Astrocyte (in vitro differentiated cells and primary cell): ENCODE measurements at places on chromosomes 4 and X.

DNA sequence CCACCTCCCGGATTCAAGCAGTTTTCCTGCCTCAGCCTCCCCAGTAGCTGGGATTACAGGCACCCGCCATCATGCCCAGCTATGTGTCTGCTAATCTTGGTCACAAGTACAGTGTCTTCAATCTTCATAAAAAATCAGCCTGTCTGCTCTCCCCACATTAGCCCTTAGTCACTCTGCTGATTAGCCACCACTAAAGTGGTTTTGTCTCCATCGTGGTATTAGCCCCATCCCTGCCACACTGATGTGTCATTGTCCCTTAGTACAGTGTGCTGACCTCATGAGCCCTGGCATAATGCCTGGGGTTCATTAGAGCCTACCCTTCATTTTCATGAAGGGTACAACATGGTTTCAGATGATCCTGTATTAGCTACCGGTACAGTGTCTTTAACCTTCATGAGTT lies 49.9 kb downstream of the ZNF157 start:
- no peak for DNase-seq

GRCh38 chrX:133697656-133698055 lies 282.4 kb upstream of the GPC4 start:
- no peak for DNase-seq

DNA sequence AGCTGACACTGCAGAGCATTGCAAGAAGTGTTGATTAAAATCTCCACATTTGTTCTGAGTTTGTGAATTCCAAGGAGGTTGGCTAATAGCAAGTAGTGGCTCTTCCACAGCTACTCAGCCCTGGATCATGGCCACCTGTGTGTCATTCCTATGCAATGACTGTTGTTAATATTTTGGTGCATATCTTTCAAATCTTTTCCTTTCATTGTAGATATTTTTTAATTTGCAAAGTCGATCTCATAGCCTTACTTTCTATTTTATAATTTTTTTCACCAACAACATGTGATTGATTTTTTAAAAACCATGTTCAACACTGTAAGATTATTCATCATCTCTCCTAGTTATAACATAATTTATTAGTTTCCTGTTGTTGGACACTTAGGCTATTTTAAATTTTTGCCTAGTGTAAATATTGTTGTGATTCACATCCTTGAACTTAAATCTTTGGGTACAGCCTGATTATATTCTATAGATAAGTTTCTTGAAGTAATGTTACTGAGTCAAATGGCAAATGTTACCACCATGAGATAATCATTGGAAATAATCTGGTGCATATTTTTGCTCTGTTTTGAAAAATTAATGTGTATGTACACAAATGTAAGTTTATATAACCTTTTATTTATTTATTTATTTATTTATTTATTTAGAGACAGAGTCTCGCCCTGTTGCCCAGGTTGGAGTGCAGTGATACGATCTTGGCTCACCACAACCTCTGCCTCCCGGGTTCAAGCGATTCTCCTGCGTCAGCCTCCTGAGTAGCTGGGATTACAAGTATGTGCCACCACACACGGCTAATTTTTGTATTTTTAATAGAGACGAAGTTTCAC lies 17.1 kb upstream of the ARHGAP10 start:
- peak; percentile 91 for DNase-seq

DNA sequence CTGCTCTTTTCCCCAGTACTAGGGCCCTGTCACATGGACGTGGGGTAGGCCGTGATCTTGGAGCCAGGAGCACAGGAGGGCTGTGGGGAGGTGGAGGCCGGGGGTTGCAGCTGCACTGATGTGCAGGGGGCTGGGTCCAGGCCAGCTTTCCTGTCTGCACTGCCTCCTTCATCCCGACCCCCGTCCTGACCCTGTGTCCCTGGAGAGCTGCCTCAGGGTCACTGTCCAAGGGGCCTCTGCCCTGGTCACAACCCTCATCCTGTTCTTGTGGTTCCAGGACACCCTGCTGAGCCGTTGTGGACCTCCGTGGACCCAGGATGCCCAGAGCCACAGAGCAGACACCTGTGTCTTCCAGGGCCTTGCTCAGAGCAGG lies 91.7 kb upstream of the ADRA2C start:
- DNase-seq = no peak

GRCh38 chr4:172546782-172547181 lies 621.8 kb upstream of the GALNT7 start:
- DNase-seq = no peak

DNA sequence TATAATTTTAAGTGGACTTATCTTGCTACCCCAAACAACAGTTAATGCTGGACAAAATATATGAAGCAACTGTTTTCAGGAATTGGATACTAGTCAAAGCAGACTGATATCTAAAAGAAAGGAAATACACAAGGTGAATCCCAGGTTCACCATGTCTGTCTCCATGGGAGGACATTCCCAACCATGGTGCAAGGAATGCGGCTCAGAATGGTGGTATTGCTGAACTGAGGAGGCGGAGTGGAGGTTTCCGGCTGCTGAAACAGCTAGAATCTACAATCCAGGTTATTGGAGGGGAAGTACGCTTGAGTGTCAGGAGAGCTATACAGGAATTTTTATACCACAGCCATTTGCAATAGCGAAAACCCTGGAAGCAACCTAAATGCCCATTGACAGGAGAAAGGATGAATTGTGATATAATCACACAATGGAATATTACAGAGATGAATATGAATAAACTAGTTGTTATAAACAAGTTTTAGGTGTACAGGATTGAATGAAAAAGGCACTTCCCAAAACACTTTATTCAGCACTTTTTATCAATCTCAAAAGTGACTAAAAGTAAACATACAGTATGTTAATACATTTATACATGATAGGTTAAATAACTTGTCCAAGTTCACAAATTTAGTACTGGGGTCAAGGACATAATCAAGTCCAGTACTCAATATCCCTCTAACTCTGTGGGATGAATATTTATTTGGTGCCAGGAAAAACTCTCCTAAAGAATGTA lies 9.0 kb downstream of the HMGB2 start:
- no peak for DNase-seq

DNA sequence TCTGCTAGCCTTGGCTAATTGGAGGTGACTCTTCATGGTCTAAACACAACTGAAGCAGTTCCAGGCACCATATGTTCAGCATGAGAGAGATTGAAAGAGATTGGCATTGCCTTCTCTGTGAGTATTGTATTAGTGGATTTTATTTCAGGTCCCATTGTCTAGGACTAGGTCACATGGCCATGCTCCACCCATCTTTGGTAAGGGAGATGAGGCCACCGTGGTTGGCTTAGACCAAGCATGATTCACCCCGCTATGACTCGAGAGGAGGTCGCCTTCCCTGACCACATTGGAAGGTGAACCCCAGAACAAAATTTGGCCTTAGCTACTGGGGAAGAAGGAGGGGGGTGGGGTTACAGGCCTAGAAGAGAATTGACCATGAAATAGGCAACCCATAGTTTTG lies 109.9 kb upstream of the BCOR start:
- peak; percentile 33 for DNase-seq

- peak; percentile 93 for DNase-seq
Measured at GRCh38 chrX:8504451-8504850, 39.8 kb downstream of the VCX3B start.

GRCh38 chr4:108834166-108834834 lies 71.4 kb upstream of the ETNPPL start:
- peak; percentile 92 for DNase-seq

DNA sequence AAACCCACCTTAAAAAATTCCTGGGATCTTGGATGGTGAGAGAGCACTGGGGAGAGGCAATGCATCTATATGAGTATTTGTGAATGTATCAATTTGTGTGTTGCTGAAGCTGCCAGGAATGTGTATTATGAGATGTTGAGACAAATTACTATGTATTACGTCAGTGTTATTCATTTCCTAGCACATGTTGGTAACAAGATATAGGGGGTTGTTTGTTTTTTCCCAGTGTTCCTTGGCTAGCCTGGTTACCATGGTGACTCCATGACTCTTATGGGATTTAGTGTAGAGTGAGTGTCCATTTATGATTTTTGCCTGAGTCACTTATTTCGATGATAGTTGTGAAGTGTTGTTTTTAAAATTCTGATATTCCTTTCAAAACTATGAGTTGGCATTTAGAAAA lies 65.6 kb downstream of the RAB40A start:
- peak; percentile 83 for DNase-seq
